Daoy (cell line): ENCODE measurements at places on chromosomes 11 and 22.
A peak's percentile ranks its signal among the peaks of the same experiment; 100 is the strongest.

DNA sequence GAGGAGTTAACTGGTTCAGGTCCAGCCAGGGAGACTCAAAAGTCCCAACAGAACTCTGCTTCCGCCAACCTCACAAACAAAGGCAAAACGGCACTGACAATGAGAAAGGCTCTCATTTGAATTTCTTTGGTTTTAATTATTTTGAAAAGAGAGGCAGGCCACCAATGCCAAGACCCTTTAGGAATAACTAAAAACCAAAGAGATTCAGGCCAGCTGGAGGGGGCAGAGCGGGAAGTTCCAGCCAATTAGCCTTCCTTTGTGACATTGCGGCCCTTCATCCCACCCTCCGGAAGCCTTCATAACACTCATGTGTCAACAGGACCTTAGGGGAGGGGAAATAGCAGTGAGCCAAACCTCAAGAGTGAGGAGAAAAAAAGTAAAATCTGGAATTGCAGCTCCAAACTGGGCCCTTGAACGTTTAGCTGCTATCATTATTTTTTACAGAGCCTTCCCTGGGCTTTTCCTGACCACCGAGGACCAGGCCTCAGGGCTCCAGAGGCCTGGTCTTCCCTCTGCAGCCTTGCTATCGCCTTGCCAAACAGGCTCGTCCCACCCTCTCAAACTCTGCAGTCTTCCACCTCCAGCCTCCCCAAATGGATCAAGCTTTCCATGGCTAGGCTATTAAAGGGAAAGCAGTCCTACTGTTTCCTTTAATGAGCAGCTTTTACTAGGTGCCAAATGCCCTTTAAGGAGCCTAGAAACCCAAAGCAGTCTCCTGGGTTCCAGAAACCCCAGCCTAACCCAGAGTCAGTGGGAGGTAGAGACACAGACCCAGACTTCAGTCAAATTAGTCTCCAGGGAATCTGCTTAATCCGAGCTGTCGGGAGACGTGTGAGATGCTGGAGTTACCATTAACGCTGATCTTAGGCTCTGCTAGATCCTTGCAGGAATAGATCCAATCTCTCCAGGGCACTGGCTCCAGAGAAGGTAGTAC is 114.2 kb downstream of the CCDC34 start:
- no peak for DNase-seq

GRCh38 chr11:112932593-112932992 is 28.6 kb upstream of the NCAM1 start:
- DNase-seq = no peak

DNA sequence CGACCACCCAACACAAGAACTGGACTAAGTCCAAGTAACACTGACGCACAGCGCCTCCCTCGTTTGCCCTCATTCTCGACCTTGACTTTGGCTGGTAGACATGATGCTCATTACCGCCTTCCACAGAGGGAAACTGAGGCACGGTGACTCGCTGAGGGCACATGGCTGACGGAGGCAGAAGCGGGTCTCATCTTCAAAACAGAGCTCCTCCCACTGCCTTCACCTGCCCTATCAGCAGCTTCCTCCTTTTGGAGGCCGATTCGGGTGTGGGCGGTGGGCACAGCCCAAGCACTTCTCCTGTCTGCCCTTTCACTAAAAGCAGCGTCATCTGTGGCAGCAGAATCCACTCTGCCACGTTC is 2.0 kb upstream of the KMT5B start:
- peak; percentile 11 for DNase-seq

DNA sequence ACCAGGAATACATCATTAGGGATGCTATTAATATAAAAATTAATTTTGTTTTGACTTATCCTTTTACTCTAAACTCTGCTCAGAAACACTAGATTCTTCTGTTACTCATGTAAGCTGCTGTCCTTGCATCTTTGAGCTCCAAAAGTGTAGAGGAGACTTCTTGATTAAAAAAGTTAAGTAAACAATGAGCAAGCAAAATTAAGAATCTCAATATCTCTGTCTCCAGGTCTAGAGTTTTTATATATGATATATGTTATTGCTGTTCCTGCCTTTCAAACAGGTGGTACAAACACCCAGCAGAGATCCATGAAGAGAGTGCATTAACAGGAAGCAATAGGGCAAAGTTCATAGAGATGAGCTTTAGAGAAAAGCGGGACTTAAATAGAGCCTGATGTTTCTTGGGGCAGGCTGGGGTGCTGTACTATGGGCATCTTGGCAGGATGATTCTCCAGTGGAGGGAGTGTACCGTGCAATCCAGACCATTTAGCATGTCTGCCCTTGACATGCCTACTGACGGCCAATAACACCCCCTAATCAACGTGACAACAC is 6.9 kb downstream of the MAPK1 start:
- DNase-seq = no peak

DNA sequence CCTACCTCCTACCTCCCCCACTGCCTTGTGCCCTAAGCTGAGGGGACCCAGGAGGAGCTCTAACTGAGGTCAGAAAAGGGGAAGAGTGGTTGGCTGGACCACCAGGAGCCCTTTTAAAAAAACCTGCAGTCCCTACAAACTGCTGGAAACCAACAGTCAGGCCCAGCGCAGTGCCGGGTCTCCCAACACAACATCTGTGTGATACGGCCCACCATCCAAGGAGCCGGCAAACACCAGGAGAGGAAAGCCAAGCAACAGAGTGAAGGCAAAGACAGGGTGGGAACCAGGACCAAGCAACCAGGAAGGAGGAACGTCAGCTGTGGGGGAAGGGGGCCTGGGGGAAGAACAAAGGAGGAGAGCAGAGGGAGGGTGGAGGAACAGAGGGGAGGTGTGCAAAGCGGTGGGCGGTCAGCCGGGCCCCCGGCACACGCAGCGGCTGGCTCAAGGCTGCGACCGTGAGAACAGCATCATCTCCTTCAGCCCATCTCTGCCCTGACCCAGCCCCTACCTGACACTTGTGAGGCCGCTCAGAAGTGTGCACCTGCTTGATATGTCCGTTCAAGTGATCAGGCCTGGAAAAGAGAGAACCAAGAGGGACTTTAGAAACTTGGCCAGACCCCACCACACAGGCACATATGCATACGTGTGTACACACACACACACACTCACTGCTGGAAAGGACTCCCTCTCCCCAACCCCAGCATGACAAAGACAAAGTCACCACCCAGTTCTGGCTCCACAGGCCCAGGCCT is 3.6 kb downstream of the PATZ1 start:
- no peak for DNase-seq

DNA sequence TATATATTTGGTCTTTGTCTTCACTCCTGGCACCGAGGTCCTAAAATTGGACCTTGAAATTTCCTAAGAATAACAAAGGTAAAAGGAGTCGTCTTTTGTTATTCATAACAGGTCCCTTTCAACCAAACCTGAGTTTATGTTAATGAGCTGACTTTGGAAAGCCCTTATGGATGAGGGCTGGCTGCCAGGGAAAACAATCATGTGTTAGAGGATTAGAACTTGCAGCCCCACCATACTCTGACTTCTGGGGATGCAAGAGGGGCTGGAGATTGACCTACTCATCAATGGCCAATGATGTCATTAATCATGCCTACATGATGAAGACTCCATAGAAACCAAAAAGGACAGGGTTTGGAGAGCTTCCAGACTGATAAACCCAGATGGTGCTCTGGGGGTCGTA is 118.9 kb downstream of the MRTFA start:
- no peak for DNase-seq

DNA sequence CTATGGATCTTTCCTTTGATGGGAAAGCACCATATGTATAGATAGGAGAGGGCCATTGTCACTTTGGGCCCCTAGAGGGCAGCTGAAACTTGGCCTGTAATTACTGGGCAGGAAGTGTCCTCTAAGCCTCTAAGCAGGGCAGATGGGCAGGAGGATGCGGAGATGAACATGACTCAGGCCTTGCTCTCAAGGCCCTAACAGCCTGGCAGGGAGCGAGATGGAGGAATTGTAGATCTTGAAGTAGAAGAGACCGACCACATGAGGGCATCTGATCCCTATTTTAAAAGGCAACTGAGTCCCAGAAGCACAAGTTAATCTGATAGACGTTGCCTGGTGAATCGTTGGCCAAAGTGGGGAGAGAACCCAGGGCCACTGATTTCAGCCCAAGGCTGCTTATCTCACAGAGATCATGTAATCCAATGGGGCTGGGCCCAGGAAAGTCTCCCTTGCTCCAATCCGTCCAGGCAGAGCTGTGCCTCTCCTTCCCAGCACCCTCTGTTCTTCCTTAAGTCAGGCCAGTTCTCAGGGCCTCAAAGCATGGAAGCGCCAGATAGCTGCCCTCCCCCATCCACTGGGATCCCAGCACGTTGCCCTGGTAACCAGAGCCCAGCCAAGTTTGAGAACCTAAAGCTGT is 2.5 kb upstream of the SEPTIN3 start:
- peak; percentile 80 for DNase-seq

DNA sequence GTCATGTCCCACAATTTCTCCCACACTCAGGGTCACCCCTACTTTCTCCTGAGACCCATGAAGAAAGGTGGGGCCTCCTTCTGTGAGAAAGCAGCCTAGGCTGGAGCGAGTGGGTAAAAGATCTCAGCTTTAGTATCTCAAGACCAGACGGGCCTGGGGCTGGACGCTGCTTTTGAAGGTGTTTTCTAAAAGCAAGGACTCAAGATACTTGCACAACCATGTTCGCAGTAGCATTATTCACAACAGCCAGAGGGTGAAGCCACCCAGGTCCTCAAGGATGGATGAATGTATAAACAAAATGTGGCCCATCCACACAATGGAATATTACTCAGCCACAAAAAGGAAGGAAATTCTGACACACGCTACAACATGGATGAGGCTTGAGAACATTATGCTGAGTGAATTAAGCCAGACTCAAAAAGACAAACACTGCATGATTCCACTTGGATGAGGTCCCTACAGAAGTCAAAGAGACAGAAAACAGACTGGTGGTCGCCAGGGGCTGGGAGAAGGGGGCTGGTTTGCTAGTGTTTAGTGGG is 10.6 kb downstream of the SHANK2 start:
- no peak for DNase-seq

- DNase-seq = peak; percentile 74
These were observed 43.6 kb upstream of the PRR5 start for GRCh38 chr22:44658311-44658953.

- no peak for DNase-seq
These were observed 59.1 kb downstream of the ST3GAL4 start for GRCh38 chr11:126414615-126415014.

DNA sequence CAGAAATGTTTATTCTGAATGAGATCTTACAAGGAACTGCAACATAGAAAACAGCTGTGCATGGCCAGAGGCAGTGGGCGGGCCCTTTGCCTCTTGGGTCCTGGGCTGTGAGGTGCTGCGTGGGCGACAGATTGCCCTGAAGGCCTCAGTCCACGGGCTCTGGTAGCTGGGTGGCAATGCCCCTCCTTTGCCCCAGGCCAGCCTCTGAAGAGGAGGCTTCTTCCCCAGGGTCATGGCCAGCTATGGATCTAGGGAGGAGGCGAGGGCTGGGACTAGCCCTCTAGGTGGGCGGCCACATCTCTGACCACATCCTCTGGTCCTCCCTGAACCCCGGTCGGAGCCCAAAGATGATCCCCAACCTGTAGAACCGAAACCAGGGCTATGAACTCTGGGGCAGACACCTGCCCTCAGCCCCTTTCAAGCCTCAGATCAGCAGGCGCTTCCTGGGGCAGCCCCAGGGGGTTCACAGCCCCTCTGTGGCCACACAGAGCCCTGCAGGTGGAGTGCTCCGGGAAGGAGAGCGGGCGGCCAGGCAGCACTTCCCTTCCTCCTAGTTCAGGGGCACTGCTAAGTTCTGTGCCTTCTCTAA is 6.6 kb upstream of the CDC42BPG start:
- DNase-seq = peak; percentile 30

DNA sequence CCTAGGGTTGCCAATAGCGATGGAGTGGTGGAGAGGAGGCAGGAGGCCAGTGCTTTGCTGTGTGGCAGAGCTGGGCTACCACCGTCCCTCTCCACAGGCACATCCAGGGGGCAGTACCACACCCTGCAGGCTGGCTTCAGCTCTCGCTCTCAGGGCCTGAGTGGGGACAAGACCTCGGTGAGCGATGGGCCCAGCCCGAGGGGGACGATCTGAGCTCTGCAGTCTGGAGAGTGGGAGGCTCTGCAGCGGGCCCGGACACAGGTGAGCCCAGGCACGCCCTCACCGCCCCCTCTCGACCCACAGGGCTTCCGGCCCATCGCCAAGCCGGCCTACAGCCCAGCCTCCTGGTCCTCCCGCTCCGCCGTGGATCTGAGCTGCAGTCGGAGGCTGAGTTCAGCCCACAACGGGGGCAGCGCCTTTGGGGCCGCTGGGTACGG is 2.5 kb downstream of the PKP3 start:
- peak; percentile 70 for DNase-seq

GRCh38 chr11:2581151-2581930 is 118.5 kb downstream of the KCNQ1OT1 start:
- DNase-seq = peak; percentile 2

DNA sequence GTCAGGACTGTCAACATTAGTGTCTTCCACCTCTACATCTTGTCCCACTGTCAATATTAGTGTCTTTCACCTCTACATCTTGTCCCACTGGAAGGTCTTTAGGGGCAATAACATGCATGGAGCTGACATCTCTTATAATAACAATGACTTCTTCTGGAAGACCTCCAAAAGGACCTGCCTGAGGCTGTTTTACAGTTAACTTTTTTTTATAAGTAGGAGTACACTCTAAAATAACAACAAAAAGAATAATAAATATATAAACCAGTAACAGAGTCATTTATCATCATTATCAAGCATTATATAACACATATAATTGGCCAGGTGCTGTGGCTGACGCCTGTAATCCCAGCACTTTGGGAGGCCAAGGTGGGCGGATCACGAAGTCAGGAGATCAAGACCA is 57.5 kb downstream of the PAK1 start:
- DNase-seq = no peak

GRCh38 chr22:48746789-48747425 is 1080.8 kb downstream of the BRD1 start:
- no peak for DNase-seq

DNA sequence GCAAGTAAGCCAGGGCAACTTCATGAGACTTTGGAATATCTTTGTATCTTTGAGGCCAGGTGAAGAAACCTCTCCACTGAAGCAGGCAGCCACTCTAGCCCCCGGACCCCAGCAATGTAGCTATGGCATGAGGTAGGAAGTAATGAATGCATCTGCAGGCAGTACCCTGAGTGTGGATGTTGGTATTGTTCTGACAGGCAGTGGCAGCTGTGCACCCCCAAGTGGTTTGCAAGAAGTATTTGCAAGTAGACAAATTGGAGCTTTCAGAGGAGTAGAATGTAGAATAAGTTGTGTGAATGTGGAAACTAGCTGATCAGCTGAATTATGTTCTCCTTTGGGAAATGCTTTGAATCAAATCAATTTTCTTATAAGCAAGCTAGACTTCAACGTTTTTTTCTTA is 194.4 kb upstream of the PGR start:
- DNase-seq = no peak

DNA sequence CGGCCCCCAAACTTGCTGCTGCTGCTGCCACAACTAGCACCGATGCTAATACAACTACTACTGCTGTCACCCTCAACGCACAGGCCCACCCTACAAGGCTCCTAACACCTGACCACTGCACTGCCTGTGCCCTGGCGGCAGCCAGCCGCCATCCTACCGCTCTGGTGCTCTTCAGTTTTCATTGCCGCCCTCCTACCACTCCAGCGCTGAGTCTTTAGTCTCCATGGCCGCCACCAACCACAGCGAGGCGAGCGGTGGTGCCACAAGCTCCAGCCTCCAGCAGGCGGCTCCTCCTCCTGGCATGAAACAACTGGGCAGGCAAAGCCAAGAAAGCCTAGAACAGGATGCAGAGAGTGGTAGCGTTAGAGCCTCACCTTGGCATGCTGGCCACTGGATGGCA is 5.0 kb upstream of the RFPL3 start:
- DNase-seq = peak; percentile 52

GRCh38 chr11:47336595-47336994 is 15.9 kb downstream of the MYBPC3 start:
- DNase-seq = no peak

GRCh38 chr22:43723816-43724215 is 88.3 kb downstream of the EFCAB6 start:
- peak; percentile 51 for DNase-seq
